ENCODE measurements at places on chromosomes 3 and 15.

- DNase-seq, result no peak
Observed at GRCh38 chr15:80426316-80426715, 22.1 kb downstream of the ARNT2 start.

DNA sequence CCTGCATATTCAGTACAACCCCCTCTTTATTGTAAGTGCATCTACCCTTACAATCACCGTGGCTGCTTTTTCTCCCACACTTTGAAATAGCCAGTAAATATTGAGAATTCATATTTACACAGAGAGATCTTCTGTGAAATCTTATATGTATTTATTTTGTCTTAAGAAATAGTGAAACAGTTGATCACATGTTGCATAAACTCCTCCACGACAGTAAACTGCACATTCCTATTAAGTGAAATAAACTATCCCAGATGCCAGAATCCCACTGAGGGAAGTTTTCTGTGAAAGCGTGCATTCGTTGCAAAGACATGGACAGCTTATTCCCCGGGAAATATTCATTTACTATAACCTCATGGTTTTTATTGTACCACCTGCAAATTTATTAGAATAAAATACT is 796.0 kb downstream of the ROBO2 start:
- no peak for DNase-seq

DNA sequence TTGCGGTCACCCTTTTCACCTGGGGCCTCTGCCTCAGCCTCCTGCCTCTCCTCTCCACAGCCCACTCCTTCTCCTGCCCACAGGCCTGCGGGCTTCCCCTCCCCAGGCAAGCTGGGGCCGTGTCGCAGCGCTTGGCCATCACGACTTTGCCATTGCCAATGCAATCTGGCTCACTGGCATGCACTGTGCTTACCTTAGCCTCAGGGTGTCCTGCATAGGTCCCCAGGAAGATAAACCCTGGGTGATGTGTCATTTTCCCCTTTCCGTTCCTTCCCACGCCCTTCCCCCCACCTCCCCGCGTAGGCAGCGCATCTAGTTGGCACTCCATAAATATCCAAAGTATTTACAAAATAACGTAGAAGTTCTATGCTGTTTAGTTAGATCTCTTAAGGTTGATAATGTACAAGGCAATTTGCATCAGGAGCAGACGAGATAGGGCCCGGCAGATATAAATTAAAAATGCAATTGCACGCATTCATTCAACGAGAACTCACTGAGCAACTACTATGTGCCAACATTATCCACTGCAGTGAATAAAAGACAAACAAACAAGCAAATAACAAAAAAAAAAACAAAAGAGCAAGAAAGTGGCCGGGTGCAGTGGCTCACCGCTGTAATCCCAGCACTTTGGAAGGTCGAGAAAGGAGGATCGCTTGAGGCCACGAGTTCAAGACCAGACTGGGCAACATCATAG is 973 bp upstream of the COPG1 start:
- no peak for DNase-seq

- DNase-seq, result peak; percentile 85
Observed at GRCh38 chr3:185959609-185960521, 22.1 kb upstream of the TRA2B start.

DNA sequence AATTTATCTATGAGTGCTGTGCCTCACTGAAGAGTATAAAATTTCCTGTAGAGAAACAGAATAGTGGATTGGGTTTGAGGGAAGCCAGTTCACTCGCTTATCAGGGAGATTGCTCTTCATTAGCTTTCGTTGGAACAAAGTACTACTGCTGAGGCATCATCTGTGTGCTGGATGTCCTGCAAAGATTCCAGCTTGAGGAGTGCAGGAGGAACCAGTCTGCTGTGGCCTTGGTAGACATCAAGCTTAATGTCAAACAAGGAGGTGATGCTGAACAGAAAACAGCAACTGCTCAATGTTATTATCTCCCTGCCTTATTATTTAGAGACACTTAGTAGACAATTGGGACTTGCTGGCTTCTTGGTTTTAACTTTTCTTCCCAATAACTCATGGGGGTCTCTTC is 297.5 kb upstream of the DPH6 start:
- DNase-seq, result no peak

DNA sequence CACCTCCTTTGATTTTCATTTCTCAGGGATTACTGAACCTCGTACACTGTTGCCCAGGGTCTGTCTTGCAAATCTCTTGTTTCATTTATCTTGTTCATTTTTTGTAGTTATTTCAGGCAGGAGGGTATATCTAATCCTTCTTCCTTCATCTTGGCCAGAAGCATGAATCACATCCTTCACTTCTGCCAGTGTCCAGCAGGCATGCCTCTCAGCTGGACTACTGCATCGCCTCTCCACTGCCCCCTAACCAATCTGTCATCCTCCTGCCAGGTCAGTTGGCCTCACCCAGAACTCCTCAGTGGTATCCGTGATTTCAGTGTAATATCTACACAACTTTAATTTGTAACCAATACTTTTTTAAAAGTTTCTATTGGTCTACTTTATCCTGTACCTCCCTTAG is 297.9 kb downstream of the GABRG3 start:
- DNase-seq, result no peak

DNA sequence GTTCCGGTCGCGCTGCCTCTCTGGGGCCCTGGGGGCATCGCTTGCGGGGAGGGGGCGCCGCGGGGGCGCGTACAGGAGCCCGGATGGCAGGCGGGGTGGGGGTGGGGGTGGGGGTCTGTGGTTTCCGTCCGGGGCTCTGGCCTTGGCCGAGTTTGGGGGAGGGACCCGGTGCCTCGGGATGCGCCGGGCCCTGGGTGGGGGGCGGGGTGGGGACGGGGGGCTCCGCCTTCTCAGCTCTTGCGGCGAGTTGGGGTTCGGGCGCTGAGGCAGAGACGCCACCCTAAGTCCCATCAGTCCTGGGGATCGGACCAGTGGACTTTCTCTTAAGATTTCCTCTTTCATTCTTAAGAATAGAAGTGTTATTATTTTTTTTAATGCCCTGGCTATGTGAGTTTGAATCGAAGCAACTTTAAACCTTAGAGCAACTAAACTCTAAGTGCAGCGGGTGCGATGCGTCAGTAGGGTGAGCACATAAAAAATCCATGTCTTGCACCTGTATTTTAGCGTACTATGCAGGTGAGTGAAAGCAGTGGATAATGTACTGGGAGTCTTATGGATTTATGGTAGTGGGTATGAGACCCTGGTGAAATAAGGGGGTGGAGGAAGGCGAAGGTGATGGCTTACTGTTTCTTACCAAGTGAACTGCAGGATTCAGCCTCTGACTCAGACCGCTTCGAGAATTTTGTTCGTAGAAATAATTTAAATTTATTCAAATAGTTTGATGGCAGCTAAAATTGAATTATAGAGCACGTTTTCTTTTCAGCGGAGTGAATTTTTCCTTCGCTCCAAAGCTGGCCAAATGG is 762 bp downstream of the CTNNB1 start:
- DNase-seq, result no peak

DNA sequence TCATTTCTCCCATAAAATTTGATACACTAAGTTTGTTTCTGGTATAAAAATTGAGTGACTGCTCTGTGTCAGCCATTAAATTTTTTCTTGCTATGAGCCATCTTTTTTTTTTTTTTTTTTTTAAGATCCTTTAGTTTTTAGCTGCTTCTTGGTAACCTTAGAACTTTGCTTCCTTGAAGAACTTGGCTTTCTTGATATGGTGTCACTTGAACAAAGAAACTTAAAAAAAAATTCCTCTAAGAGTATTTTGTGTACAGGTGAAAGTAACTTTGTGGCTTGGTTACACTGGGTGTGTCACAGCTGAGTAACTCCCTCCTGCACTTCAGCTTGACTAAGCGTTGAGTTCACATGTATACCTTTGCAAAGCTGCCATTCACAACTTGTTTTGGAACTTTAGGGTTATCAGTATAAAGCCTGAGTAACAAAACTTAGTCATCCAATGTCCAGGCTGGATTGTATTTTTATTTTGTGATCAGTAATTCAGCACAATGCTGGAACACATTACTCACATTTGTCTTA is 6.5 kb downstream of the CHD2 start:
- no peak for DNase-seq

DNA sequence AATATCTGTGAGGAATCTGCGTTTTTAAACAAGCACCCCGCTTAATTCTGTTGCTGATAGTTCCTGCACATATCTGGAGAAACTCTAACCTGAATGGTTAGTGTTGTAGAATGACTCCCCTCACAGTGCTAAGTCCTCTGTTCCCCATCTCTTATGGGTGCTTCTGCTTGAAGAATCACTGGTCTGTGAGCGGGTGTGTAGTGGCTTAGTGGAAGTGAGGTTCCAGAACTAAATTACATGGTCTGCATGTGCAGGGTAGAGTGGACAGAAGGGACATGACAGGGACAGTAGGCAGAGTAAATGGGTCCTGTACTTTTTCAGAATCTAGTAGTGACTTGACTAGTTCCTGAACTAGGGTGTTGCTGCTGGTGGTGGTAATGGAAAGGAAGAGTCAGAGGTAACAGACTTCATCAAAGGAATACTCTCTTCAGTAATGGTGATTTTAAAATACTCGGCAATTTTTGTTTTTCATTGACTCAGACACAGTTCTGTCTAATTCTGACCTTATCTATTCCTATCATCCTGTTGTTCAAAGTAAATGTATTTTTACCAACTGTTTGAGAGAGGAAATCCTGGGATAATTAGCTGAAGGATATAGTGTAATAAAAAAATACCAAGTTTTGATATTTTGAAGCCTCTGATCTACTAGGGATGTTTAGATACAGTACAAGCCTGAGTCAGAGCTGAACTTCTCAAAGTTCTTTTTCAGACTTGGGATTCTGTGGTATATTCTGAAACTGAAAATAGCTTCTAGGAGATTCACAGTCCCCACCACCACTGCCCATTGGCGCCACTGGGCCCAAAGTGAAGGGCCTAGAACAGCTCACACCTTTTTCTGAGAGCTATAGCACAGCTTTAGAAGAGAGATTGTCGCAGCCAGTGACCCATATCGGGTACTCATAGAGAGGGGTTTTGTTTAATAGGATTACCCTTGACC is 55.5 kb downstream of the FNDC3B start:
- no peak for DNase-seq

- no peak for DNase-seq
Observed at GRCh38 chr3:14319654-14320182, 82.7 kb upstream of the SLC6A6 start.

- no peak for DNase-seq
Observed at GRCh38 chr3:94293793-94294195, 230.9 kb downstream of the NSUN3 start.

- DNase-seq, result no peak
Observed at GRCh38 chr3:162605651-162606204, 1109.1 kb downstream of the OTOL1 start.

DNA sequence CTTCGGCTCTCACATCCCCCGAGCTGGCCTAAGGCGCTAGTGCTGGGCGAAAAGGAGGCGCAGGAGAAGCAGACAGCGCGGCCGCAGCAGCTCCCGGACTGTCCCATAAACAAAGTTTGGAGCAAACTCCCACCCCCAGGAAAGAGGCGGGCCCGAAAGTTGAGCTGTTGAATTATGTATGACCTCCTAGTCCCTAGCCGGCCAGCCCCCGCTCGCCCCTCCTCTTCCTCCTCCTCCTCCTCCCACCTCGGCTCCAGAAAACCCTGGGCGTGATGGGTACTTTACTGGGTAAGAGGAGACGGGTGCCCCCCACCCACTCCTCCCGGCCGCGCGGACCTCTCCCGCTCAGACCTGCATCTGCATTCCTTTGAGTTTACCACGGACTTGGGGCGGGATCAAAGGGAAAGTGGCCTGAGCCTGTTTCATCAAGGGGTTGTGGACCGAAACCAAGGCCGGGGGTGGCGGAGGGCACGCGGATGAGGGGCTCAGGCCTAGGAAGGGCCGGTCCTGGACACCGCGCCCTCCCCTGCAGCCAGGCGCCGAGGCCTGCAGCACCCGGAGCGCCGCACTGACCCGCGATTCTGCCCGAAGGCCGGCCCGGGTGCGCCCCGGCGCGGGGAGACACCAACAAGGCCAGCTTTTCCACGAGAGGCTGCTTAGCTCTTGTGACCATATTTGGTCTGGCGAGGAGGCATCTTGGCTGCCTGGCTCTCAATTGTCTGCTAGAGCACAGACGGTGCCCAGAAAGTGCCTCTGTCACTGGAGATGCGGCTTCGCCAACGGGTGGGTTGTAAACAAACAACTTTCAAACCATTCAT is at the start of gene WWTR1:
WWTR1 (minus strand) TSS at position 100 of the 818 bp plus-strand sequence. CDS start 719 bp downstream, outside the sequence.
- peak; percentile 33 for DNase-seq

DNA sequence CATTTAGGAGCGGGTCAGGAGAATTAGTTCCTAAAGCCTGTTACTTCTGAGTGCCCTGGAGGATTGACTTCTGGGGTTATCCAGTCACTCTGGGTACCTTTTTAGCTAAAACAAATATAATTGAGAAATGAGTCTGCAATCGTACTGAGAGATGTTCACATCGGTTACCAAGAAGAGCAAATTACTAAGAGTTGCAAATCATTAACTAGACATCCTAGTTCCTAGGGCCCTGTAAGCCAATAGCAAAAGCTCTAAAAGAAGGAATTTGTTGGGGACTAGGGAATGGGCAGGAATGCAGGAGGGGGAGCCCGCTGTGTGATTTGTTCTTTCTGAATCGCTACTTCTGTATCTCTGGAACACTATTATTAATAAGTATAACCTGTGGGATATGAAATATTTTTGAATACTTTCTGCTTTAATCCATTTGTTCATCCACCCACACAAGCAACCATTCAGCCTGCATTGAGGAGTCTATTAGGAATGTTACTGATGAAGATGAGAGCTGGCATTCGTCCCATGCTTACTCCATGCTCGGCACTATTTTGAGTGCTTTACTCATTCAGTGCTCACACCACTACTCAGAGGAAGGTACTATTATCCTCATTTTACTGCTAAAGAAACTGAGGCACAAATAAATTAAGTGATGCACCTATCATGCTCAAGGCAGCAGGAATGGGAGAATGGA is 31.5 kb upstream of the KY start:
- DNase-seq, result no peak

DNA sequence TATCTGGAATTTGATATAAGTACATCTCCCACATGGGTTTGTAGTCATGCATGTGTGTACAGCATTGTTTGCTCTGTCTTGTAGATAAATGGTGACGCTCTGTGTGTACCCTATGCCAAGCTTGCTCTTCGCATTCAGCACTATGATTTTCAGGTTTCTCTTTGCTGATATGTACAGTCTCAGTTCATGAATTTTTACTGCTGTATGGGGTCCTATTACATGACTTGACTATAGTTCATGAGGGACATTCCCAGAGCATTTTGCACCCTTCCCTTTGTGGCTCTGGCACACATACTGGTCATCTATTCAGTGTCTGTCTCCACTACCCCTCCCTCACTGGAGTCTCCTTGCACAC is 132.7 kb downstream of the EEFSEC start:
- DNase-seq, result no peak

DNA sequence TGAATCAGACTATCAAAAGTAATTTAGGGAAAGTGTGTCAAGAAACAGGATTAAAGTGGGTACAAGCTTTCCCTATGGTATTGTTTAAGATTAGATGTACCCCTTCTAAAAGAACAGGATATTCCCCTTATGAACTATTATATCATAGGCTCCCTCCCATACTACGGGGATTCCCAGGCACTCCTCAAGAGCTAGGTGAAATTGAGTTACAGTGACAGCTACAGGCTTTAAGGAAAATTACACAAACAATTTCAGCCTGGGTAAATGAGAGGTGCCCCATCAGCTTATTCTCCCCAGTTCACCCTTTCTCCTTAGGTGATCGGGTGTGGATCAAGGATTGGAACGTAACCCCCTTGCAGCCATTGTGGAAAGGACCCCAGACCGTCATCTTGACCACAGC is 240.8 kb upstream of the CNTN6 start:
- no peak for DNase-seq
